Stimulated activated CD4-positive, alpha-beta T cell treated with anti-CD3 and anti-CD28 coated beads, Interleukin-1b, Interleukin-23, amount 100 ng/mL, for 4 hours (primary cell): ENCODE measurements at places on chromosomes 4 and X.

GRCh38 chr4:55530691-55531090 is 16.0 kb downstream of the CLOCK start:
- no peak for DNase-seq

- DNase-seq = no peak
These were observed 37.5 kb downstream of the PGRMC1 start for GRCh38 chrX:119273420-119274192.

DNA sequence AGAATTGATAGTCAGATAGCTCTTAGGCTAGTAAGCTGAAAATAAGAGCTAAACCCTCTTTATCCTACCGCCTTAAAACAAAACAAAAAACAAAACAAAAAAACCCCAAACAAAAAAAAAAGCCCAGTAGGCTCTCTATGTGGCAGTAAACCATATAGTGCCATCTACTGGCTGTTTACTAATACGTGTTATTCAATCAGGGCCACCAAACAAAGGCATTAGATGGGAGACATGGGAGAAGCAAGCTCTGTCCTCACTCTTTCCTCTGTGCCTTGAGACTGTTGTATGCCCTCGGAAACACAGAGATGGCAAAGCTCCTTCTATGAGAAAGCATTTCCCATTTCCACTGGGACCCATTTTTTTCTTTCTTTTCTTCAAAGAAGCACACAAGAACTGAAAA is 148.8 kb upstream of the MID1 start:
- no peak for DNase-seq

DNA sequence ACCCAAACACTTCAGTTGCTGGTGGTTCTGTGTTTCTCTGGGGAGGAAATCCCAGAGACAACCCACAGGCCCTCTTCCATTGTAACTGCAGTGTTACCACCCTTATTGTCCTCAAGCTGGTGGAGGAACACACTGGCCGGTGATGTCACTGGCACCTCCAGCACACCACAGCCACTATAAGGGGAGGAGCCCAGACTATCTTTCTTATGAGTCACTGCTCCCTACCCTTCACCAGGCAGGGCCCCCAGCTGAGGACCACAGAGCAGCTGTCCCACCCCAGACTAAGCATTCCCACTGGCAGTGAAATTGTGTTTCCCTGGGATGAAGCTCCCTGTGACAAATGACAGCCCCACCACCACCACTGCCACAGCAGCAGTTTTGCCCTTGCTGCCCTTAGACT is 171.8 kb upstream of the FGF16 start:
- DNase-seq = no peak

DNA sequence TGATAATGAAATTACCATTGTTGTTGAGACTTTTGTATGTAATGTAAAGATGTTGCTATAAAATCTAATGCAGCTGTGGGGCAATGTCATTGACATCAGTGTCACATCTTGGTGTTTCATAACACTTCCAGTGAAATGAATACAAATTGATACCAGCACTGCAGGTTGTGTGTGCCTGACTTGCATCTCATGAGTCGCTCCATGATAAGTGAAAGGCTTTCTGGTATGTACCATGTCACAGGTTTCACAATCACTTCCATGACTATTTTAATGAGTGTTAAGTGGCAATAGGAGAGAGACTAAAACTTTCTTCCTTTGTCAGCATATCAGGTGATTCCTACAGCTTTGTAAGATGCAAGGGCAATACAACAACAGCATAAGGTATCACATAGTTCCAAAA is 94.4 kb downstream of the ABCB7 start:
- no peak for DNase-seq

DNA sequence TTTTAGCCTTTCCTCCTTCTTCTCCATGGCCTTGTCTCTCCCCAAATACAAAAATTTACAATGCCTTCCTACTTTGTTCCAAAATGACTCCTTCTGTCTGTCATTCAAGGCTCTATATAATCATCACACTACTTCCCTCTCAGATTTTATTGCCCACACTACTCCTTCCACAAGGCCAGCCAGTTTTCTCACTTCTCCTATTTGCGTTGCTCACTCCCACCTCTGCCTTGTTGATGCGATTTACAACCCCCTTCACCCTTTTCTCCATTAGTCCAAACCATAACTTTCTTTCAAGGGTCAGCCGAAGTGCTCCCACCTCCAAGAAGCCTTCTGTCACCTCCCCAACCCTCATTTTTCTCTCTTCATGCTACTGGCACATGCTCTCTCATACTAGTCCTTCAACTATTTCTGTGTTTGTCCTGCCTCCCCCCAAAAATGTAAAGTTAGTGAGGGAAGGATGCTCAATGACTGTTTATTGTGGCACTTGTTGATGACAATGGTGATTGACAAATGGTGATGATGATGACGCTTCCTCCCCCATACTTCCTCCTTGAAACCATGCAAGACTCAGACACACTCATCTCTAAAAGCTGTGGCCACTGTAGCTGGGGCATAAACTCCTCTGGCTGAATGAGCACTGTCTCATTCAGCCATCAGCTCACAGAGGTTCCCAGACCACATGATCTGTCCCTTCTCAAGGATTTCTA is 2.7 kb upstream of the XKRX start:
- no peak for DNase-seq

- no peak for DNase-seq
These were observed 49.7 kb upstream of the DDIT4L start for GRCh38 chr4:100240008-100240407.

- DNase-seq = no peak
These were observed 29.2 kb downstream of the NLGN4X start for GRCh38 chrX:6199486-6199885.

DNA sequence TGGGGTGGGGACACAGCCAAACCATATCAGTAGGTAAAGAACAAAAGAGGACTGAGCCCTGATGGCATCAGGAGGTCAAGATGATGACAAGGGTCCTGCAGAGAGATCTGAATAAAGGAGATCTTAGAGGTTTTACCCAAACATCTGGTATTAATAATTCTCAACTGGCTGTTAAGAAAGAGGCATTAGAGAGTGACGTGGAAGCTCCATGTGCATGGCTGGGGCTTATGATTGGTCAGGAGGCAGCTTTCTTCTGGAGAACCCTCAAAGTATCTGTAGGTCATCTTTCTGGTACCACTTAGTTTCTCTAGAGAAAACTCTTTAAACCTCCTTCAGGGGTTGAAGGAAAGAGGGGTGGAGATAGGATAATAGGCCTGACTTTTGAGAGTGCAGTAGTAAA is 18.7 kb downstream of the MGST2 start:
- DNase-seq = no peak

DNA sequence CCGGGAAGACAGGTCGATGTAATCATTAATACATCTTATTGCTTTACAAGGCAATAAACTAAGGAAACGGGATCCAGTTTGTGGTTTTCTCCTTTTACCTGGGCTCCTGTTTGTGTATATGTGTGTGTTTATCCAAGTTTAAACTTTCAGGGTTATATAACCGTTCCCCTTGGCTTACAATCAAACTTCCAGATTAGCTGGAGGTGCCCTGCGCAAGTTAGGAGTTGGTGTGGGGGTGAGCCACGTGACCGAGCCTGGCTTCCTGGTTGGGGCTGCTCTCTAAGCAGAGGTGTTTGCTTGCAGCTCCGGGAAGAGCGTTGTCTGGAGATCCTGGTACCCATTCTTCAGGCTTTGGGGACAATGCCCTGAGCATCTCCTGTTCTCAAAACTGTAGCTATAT is 129.2 kb downstream of the FHDC1 start:
- no peak for DNase-seq

GRCh38 chrX:107560041-107560440 is 68.3 kb upstream of the PRPS1 start:
- no peak for DNase-seq

DNA sequence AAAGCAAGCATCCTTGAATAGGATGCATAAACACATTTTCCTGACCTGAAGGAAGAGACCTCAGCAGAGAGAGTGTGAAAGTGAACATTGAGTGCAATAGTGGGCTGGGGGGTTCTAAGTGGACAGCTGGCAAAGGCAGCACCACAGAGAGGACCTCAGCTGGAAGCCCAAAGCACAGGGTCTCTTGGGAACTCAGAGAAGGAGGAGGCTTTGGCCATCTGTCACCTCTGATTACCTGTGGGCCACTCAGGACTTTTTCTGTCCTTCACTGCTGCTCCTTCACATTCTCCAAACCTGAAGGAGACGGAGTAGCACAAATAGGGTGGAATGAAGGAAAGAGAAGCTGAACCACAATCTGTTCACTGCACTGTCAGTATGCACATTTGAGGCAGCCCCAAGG is 37.9 kb upstream of the FAT4 start:
- DNase-seq = no peak

DNA sequence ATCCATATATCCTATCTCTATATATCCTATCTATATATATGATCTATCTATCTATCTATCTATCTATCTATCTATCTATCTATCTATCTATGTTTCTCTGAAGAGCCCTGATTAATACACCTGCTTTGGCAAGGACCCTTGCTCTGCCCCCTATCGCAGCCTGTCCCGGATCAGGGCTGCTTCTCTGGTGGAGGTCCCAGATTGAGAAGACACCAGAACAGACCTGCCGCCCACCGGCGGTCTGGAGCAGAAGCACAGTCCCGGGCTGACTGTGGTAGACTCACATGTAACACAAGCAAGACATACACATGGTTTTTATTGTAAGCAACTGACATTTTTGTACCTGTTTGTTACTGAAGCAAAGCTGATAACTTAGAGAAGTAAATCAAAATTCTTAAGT is 52.8 kb downstream of the ING2 start:
- DNase-seq = no peak

- no peak for DNase-seq
These were observed 226.7 kb upstream of the MAD2L1 start for GRCh38 chr4:120293341-120293740.

- DNase-seq = no peak
These were observed 29.5 kb upstream of the SETD7 start for GRCh38 chr4:139585473-139585872.

GRCh38 chr4:138238521-138239292 is 3.4 kb downstream of the SLC7A11 start:
- no peak for DNase-seq

- DNase-seq = no peak
These were observed 65.7 kb downstream of the SHROOM2 start for GRCh38 chrX:9851890-9852289.

DNA sequence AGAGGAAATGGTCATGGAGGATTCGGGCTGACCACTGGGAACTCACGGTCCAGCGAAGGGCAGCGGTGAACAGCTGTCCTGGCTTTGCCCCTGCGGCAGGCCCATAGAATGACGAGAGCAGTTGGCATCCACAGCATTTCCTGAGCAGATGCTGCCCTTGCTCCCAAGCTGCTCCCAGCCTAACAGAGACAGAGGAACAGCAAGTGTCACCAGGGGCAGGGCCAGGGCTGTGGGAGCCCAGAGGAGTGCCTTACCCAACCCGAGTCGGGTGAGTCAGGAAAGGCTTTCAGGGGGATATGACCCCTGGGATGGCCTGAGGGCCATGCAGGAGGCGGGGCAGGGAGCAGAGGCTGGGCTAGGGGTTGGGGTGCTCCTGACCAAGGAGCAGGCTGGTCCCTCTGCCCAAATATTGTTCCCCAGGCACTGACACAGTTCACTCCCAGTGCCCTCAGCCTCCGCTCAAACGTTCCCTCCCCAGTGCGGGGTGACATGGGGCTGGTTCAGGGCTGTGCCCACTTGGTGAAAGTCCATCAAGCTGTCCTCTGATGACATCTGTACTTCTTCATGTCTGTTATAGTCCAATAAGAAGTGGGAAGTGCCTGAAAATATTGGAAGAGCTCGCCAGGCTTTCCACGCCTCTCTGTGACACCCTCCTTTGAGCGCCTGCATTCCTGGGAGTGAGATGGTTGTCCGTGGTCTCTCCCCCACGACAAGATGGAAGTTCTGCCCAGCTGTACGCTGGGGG is 64.7 kb upstream of the GPR78 start:
- no peak for DNase-seq

DNA sequence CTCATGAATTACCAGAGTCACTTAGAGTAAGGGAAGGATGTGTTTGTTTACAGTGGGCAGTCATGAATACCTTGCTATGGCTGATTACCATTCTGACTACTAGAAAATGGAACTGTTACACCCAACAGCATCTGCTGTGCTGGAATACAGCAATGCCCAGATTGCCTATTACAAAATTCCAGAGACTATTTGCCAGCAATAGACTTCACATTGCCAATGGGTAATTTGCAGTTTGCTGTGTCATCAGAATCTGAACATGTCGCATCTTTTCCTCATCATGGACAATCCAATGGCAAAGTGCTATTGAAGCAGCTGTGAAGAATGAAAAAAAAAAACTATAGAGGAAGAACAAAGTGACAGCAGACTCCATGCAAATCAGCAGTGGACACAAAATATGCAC is 356.6 kb downstream of the CXXC4 start:
- DNase-seq = no peak

- DNase-seq = no peak
These were observed 15.8 kb downstream of the ART3 start for GRCh38 chr4:76090241-76090691.

DNA sequence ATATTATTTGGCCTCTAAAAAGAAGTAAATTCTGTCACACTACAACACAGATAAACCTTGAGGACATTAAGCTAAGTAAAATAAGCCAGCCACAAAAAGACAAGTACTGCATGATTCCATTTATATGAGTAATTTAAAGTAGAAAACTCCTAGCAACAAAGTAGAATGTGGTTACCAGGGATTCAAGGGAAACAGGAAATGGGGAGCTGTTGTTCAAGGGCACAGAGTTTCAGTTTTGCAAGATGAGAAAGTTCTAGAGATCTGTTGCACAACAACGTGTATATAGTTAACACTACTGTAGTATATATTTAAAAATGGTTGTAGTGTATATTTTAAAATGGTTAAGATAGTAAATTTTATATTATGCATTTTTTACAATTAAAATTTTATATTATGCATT is 25.4 kb downstream of the SEC31A start:
- no peak for DNase-seq

- no peak for DNase-seq
These were observed 21.7 kb downstream of the PDLIM3 start for GRCh38 chr4:185513489-185514181.

DNA sequence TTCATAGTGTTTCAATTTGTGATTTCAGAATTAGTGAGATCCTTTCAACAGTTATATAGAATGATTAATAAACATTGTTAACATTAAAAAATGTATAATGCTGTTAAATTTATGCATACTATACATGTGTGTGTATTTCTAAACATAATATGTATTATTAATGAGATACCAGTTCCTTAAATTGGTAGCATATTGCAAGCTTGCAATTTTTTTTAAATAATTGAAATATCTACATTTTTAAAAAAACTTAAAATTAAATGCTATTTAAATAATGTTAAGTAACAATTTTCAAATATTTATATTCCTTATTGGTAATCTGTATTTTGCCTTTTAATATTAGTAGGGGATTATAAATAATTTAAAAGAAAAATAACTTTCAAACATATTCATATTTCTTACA is 1479.5 kb upstream of the PCDH7 start:
- no peak for DNase-seq
